ENCODE measurements at places on chromosomes 5 and 9. TPM values are rescaled to one million over a fixed set of nuclear protein-coding genes. Genes with fewer than 3 reads are reported as not detected.

PCDH1 gene
- total RNA-seq: 15.8 TPM

ZNF474 gene
- total RNA-seq: not detected

COL23A1 gene
- total RNA-seq: 18.8 TPM

LHX6 gene
- 3.4 TPM for total RNA-seq

SLC36A1 gene
- 4.4 TPM for total RNA-seq

RABEPK gene
- total RNA-seq: 7.0 TPM

FREM1 gene
- total RNA-seq: 2.0 TPM

MZB1 gene
- total RNA-seq: 0.70 TPM

- no peak for DNase-seq
Observed at GRCh38 chr5:65696892-65697291, 25.0 kb downstream of the SGTB start.

DNA sequence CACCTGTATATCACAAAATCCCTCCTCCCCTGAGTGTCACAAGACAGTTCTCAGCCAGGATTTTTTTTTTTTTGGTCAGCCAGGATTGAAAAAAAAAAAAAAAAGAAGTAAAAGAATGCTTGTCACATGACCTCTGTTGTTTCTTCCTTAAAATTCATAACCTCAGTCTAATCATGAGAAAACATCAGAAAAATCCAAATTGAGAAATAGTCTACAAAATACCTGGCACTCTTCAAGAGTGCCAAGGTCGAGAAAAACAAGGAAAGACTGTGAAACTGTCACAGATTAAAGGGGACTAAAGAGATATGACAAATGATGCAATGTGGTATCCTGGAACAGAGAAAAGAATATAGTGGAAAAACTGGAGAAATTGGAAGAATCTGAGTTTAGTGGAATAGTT, 58.5 kb upstream of the SUB1 start:
- DNase-seq: no peak

DNA sequence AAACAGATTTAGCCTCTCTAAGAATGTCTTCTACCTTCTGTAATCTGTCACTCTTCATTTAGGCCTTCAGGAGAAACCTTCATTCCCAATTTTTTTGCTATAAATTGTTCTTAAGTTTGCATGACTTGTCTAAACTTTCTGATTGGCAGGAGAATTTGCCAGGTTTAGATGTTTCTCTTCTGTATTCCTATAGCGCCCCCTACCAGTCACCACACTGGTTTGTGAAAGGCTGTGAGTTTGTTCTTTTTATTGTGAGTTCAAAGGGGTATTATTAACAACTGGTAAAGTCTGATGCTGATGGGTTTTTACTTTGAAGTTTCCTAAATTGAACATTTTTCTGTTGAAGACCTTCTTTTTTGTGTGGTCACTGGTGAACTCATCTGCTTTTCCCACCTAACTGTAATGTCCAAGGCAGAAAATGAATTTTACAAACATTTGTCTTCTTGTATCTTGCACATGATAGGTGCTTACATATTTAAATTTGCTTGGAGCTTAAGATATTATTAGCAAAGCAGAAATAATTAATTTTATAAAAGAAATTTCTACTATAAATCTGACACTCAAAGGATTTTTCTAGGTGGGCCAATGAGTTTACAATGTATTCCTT, 18.4 kb upstream of the F2RL2 start:
- DNase-seq: no peak

GRCh38 chr5:169417676-169418075, 116.7 kb upstream of the SLIT3 start:
- no peak for DNase-seq

DNA sequence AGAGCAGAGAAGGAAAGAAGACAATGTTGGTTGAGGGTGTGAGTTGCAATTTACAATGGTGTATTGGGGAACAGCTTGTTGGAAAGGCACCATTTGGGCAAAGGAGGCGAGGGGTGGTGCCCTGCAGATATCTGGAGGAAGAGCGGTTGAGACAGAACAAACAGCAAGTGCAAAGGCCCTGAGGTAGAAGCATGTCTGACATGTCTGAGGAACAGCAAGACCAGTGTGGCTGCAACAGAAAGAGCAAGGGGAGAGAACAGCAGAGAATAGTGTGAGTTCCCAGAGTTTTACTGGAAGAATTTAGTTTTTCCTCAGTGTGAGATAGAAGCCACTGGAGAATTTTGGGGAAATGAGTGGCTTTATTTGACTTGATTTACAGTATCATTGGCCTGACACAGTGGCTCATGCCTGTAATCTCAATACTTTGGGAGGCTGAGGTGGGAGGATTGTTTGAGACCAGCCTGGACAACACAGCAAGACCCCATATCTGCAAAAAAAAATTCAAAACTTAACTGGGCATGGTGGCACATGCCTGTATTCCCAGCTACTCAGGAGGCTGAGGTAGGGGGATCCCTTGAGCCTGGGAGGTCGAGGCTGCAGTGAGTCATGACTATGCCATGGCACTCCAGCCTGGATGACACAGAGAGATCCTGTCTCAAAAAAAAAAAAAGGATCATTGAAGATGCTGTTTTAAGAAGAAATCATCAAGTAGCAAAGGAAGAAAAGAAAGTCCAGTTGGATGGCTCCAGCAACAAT, 13.6 kb downstream of the CMBL start:
- no peak for DNase-seq

DNA sequence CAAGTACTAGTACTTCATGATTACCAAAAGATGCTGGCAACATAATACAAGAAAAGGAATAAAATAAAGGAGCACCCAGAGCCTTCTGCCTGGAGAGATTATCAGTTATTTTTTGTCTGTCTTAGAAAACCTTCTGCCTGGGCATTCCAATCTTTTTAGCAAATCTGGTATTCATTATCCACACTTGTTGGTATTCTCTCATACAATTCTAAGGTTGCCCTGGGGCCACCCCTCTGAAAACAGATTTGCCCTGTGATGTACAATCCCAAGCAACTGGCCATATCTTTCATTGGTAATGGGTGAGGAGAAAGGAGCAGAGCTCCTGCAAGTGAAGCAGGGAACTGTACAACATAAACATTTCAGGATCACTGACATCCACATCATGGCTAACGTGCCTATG, 47.8 kb downstream of the WDR41 start:
- DNase-seq: no peak

- no peak for DNase-seq
Observed at GRCh38 chr5:127834554-127834953, 131.4 kb downstream of the CCDC192 start.

DNA sequence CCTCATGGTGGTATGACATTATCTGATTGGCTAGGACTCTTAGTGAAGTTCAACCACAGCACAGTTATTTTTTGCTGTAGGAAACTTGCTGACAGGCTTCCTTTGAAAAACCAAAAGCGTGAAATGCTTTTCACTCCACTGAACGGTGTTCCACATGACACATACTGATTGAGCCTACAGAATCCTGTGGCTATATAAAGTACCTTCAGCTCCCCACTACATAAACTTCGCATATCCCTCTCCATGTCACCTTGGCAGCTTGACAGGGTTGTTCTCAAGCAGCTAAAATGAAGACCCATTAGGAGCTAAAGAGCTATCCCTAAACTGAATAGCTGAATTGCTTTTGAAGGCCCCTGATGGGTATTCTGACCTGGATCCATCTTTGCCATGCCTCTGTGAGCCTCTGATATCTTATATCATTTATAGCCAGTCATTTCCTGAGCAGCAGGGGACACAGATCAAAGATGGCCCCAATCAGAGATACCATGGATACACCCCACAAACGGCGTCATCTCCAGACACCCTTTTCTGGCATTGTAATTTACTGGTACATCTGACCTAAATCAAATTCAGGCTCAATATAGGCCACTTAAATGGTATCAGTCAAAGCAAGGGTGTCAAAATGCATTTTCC, 91.5 kb downstream of the APBA1 start:
- DNase-seq: no peak

DNA sequence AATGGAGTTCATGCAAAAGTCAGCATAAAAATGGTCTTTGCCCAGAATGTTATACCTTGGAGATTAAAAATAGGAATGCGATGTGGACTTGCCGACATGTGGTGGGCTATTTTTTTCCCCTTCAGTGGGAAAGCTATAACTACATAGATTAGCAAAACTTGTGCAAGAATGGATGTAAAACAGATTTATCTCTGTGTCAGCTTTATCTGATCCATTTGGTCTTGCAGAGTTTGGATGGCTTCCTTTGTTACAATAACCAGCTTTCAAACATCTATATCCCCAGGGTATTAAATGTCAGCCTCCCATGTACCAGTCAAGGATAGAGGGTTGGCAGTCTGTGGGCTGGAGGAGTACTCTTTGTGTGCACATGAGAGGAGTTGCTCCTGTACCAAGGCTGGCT, 284.9 kb downstream of the TMEM38B start:
- DNase-seq: no peak

DNA sequence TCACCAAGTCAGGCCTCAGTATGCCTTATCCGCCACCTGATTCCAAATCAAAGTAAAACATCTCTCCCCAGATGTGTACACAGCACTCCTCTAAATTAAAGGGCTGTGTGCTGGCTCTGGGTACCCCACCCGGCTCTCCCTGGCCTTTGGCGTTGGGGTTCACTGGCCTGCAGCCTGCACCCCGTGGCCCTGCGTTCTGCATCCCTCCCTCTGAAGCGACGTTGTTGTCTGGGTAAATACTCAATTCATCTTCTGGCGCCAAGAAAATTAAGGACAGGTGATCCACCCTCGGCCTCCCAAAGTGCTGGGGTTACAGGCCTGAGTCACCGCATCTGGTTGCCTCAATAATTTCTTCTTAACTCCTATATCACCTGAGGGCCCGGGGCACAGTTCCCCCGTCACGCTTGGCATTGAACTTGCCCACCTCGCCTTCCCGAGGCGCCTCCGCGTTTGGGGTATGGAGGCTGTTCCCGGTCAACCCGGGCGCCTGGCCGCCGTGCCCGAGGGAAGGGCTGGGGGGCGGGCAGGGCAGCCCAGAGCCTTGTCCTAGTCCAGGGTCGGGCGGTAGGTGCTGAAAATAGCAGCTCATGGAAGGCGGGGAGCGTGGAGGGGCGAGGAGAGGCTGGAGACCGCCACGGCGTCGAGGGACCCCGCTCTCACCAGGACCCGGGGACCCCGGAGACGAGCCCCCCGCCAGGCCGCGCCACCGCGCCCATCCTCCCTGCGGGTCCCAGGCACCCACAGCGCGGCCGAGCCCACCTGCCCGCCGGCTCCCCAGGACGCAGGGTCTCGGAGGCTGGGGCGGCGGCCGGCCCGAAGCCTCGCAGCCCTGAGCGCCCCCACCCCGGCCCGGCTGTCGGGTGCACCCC, 531 bp downstream of the ABO start:
- no peak for DNase-seq

- no peak for DNase-seq
Observed at GRCh38 chr5:67748165-67748690, 467.3 kb upstream of the PIK3R1 start.

DNA sequence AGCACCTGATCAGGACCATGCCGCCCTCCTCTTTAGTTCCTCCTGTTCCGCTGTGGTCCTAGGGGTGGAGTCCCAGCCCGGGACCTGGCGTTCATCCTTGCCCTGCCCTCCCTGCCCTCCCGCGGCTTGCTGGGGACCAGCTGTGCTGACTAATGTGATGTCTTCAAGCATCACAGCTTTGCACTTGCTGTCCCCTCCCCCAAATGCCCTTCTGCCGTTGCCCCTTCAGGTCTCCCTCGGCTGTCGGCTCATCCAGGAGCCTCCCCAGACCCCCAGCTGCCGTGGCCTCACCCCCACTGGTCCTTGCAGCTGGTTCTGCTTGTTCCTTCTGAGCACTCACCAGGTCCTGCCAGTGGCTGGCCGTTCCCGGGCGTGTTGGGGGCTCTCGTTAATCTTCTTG, 19.9 kb downstream of the RXRA start:
- DNase-seq: no peak

DNA sequence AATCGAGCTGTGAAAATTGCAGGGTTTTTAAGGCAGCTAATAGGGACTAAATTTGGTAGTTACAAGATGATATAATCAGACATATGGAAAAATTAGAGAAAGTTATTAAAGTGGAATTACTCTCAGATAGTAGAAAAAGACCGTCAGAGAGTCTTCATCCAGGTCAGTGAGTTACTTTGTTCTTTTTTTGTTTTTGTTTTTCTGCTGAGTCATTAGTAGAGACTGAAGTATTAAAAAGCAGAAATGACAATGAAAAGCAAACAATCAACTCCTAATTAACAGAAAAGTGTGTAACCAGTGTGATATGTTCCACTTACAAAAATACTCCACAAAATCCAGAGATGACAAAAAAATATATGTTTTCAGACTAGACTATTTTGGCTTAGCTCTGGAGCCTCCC, 480.4 kb upstream of the COX7C start:
- no peak for DNase-seq

- no peak for DNase-seq
Observed at GRCh38 chr5:132295505-132296411, 1.6 kb downstream of the SLC22A4 start.

DNA sequence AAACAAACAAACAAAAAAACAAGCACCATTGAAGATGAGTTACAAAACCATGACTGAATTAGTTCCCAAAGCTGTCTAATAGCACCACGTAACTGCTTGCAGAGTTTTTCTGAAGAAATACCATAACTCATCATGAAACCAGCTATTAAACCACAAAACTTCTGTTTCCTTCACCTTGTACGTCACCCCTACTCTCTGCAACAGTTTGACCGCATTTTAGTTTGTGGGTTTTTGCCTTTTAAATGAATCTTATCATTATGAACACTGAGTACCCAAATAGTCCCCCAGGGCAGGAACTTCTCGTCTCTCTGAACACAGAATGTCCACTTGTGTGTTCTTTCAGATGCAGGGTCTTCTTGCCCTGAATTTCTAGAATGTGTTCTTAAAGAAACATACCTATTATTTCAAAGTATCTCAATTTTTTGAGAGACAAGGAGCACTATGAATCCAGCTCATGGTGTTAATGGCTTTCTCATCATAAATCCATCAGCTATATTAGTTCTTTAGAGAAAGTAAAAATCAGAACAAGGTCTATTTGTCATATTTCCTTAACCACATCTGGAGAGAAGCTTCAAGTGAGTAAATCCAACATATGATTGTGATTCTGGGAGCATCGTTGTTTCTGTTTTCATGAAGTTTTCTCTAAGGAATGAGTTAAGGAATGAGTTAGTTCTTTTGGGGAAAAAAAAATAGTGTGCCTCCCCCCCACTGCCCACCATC, 210.6 kb downstream of the AUH start:
- DNase-seq: no peak

- peak; percentile 86 for DNase-seq
Observed at GRCh38 chr9:109779711-109780452, at the start of gene PALM2AKAP2. Gene PALM2AKAP2, plus strand, starts transcription at chr9:109780198. Its CDS starts 291 bp downstream, at chr9:109780489.

DNA sequence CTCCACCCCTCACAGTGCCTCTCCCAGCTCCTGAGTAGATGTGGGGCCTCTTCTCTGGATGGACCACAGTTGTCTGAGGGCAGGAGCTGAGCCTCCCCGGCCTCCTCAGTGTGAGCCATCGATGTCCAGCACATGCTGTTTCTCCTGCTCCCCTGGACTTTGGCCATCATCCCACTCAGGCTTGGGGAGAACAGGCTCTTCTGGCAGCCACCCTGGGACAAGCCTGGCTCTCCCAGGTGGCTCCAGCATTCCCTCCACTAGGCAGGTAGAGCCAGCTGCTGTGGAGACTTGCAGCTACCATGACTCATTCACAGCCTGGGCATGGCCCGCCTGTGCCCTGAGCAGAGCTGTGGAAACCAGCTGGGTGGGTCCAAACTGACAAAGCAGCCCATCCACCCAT, 77.0 kb downstream of the CSNK1A1 start:
- DNase-seq: peak; percentile 39

Data from Right ventricle myocardium superior (tissue), 1 donor.